Gastroesophageal sphincter (tissue), 4 donors: ENCODE measurements at places on chromosomes 6 and 20. TPM values are rescaled to one million over a fixed set of nuclear protein-coding genes. Genes with fewer than 3 reads are reported as not detected.

Gene RPL7L1
- total RNA-seq: 83.0 TPM

DNA sequence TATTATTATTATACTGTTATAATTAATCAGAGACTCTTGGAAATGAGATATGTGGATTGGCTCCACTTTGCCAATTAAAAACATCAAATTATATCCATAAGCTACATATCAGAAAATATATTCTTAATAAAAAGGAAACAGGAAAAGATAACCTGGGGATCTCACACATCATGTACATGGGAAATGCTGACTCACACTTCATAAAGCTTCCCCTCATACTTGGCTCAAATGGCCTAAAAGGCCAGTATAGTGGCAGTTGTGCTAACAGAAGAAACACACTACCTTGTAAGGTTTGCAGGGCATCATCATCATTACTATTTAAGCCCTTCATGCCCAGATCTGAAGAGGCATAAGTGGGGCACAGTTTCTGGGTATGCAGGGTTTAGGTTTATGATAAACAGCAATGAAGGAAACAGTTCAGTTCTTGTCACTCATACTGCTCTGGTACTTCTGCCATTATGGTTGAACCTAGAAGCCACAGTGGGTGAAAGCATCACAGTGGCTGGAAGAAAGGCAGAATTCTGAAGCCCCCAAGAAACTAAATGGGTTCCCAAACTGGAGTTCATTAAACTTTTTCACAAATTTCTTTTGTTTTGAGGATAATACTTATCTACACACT is 60.6 kb downstream of the BTBD9 start:
- no peak for ATAC-seq

DNA sequence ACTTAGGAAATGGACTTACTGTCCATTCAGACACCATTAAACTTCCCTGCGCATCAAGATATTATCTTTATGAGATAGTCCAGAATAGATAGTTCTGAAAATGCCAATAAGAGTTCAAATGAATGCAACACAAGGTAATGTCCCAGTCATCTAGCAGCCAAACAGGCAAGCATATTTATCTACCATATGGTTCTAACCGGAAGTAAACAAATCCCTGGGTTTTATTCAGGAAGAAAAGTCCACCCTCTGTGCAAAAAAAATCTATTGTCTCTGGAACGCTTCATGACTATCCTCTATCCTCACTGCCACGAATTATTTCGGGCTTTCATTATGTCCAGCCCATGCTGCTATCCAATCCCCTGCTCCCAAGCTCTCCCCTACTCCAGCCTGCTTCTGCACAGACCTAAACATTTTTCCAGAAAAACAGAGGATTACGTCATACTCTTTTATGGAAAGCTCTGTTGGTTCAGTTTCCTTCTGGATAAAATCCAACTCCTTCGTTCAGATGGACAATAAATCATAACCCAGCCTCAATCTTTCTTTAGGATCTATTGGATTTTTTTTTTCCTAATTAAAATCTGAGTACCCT is 11.4 kb downstream of the PPIL6 start:
- no peak for ATAC-seq

- peak; percentile 75 for ATAC-seq
These were observed 97.8 kb downstream of the ANKS1A start for GRCh38 chr6:34986845-34987246.

- no peak for ATAC-seq
These were observed 72.4 kb downstream of the SYTL3 start for GRCh38 chr6:158722176-158722729.

Gene KCNK16
- not detected for total RNA-seq

DNA sequence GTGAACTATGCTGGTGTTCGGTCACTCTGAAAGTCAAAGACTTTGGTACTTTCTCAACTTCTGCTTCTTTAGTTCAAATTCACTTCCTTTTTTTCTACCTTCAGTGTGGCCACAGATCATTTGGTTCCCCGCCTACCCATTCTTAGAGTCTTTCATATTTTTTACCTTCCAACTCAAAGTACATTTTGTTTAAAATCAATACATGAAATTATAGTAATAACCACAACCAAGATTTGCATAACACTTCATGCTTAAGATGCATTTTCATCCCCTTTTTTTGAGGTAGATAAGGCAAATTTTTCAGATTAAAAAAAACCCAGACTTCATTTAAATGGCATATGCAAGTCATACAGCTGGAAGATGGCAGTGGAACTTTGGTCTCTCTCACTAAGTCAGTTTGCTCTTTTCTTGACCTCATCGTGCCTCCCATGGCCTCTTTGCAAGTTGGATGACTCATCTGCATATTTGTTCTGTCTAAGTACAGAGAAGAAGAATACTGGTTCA is 11.9 kb upstream of the CNR1 start:
- ATAC-seq: no peak

GRCh38 chr20:7695635-7696034 is 244.6 kb downstream of the HAO1 start:
- no peak for ATAC-seq

Gene FLOT1
- total RNA-seq: 173 TPM

DNA sequence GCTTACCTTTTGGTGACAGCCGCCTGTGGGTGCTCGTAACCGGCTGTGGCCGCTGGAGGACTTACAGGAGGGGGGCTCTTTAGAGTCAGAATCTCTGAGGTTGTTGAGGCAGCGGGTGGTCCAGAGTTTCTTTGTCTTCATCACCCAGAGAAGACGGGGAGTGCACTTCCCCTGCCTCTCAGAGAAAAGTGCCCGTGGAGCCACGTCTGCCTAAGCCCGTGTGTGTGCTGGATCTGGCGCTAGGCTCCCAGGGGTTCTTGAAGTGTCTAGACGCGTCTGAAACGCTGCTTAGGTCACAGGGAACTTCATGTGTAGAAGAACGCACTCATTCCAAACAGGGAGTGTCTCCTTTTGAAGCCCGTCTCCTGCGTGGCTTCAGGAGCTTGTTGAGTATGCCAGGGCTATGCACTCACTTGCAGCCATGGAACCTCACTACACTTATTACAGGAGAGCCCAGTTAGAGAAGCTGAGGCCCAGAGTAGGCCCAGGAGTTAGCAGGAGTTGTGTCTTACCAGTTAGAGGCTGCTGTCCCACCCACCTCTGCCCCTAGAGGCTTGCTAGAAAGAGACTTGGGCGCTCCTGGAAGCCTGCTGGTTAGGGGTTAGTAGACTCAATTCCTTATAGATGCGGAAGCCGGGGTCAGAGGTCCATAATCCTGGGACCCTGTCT is 1.3 kb downstream of the LSM14B start:
- no peak for ATAC-seq
